ENCODE measurements at places on chromosomes 2 and 18.
A peak's percentile ranks its signal among the peaks of the same experiment; 100 is the strongest.

DNA sequence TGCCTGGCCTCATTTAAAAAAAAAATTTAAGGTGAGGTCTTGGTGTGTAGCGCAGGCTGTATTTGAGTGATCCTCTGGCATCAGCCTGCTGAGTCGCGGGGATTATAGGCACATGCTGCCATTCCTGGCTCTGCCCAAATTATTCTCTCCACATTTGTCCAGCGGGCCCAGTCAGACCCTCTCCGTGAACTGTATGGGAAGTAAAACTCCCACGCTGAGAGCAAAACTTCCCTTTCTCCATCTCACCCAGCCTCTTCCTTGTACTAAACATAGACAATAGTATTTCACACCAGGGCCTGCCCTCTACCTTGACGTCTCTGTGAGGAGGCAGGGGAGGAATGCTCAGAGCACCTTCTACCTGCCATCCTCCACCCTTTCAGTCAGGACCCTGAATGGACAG is 37.0 kb downstream of the EIF4E2 start:
- no peak for DNase-seq

- DNase-seq = no peak
Measured at GRCh38 chr2:148745151-148745851, 100.8 kb downstream of the EPC2 start.

DNA sequence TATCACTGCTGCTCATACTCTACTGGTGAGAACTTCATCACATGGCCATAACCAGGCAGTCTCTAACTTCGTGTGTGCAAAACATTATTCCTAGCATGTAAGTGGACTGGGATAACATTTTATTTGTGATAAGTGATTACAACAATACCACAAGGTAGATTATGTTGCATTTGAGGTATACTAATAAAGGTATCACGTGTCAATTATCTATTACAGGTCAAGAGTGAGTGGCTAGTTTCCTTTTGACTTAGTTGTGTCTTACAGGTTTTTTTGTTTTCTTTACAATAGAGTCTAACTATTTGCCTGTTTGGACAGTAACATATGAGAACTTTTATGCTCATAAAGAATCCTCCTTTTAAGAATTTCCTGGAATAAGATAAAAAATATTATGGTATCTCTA is 67.2 kb upstream of the DSC1 start:
- DNase-seq = no peak

DNA sequence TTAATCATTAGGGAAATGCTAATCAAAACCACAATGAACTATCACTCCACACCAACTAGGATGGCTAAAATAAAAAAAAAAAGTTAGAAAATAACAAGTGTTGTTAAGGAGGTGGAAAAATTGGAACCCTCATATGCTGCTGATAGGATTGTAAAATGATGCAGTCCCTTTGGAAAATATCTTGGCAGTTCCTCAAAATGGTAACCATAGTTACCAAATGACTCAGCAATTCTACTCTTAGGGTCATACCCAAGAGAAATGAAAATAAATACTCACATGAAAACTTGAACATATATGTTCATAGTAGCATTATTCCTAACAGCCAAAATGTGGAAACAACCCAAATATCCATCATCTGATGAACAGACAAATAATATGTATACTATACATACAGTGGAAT is 15.7 kb upstream of the ACVR2A start:
- DNase-seq = peak; percentile 52

- DNase-seq = peak; percentile 32
Measured at GRCh38 chr2:199875400-199875799, 24.4 kb upstream of the FTCDNL1 start.

DNA sequence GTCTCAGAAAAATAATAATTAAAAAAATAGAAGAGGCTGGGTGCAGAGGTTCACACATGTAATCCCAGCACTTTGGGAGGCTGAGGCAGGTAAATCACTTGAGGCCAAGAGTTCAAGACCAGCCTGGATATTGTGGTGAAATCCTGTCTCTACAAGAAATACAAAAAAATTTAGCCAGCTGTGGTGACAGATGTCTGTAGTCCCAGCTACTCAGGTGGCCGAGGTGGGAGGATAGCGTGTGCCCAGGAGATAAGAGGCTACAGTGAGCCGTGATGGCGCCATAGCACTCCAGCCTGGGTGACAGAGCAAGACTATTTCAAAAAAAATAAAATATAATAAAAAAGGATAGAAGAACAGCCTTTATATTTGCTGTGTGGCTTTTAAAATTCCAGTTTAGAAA is 35.9 kb downstream of the SMC6 start:
- no peak for DNase-seq

DNA sequence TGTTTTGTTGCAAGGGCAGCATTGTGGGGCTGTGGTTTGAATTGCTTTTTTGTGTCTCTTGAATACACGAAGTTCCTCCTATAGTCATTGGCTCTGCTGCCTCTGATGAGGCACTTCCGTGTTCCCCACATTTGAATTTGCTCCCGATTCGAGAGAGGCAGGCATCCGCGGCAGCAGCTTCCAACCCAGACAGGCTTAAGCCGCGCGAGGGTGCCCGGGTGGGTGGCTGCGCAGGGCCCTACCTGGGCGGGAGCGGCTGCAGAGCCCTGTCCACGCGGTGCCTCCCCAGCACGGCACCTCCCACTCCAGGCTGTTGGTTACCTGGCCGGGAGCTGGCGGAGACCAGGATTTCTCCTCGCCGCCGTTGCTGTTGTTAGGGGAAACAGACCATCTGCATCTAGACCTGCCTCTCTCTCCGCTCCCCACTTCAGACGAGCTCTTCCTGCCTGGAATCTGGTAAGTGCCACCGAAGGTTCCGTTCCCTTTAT is 151.3 kb downstream of the NEDD4L start:
- no peak for DNase-seq

DNA sequence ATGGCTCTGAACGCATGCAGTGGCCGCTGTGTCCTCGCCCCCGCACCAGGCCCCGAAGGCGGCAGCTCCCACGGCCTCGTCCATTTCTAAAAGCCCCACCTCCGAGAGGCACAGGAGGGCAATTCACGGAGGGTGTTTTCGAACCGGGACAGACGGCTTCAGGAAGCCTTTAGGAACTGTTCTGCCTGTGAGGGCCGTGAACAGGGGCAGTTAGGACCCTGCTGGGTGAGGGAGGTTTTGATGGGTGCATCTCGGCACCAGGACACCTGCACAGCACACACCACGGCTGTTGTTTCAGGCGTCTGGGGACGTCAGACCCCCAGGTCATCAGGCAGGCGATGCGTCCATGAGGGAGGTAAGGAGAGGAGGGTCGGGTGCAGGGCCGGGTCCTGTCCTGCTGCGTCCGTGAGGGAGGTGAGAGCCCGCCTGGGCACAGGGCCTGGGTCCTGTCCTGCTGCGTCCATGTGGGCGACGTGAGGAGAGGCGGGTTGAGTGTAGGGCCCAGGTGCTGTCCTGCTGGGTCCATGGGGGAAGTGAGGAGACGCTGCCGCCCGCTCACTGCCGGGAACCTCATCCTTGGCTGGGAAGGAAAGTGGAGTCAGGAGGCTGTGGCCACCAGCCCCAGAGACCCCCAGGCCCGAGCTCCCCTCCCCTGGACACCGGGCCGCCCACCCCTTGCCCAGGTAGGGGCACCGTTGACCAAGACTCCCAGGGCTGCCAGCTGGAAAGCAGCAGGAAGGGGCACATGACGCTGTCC is 25.5 kb upstream of the KCNG2 start:
- DNase-seq = no peak

GRCh38 chr2:95260028-95261023 is 13.9 kb upstream of the PROM2 start:
- DNase-seq = no peak

DNA sequence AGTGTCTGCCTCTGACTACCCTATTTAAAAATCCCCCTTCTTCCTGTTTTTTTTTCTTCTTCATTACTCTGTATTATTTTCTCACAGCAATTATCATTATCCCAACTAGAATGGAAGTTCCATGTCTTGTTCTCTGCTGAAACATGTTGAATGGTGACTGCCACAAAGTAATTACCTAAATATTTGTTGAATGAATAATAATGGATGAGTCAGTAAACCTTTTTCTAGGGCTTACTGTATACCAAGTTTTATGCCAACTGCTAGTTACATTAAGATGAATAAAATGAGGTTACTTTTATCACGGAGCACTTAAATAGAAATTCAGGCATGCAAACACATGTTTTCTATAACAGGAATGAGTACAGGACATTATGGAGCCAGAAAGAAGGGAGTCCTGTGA is 490.6 kb downstream of the THSD7B start:
- DNase-seq = peak; percentile 32

GRCh38 chr2:216346781-216347180 is 25.5 kb downstream of the MARCHF4 start:
- DNase-seq = no peak
